ENCODE measurements at places on chromosomes 6 and 20. TPM values are rescaled to one million over a fixed set of nuclear protein-coding genes. Genes with fewer than 3 reads are reported as not detected.

The TRAM2 gene
- 77.2 TPM for total RNA-seq

The RAMACL gene
- 1.1 TPM for total RNA-seq

The OPN5 gene
- not detected for total RNA-seq

DNA sequence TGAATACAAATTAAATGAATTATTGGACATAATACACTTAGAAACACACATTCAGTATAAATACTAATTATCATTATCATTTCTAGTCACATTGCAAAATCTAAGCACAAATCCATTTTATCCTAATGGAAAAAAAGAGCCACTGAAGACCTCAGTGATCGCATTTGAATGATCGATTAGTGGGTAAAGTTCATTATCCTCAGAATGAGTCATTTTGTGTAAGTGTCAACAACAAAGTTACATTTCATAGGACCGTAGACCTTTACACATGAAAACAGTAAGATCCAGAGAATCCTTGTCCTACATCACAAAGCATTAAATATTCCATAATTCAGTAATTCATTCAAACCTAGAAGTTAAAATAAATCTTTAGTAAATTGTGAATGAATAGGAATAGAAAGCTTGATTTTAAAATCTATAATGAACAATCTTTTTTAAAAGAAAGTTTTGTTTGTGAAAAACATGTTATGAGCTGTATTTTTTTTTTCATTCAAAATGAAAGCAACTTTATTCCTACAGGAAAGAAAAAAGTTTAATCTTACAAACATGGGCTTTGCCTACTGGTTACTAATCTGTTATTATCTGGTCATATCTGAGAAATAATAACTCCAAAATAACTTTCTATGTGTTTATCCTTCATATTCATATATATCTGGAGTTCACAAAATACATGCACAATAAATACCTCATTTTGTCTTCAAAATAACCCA lies 33.7 kb downstream of the ROS1 start:
- DNase-seq: no peak
